ENCODE measurements at places on chromosomes 13 and 19.
A peak's percentile ranks its signal among the peaks of the same experiment; 100 is the strongest.

DNA sequence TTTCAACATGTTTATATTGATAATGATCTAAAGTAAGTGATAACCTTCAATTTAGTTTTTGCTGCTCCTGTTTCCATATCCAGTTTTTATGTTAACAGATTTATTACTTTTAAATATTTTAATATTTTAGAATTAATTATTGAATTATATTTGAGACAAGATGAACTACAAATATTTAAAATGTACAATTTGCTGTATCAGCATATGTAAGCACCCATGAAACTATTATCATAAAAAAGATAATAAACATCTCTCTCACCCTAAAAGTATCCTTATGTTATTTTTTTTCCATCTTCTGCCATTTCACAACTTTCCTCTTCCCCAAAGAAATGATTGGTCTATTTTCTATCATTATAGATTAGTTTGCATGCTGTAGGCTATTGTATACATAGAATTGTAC lies 1426.6 kb upstream of the PRR20A start:
- DNase-seq, result no peak

DNA sequence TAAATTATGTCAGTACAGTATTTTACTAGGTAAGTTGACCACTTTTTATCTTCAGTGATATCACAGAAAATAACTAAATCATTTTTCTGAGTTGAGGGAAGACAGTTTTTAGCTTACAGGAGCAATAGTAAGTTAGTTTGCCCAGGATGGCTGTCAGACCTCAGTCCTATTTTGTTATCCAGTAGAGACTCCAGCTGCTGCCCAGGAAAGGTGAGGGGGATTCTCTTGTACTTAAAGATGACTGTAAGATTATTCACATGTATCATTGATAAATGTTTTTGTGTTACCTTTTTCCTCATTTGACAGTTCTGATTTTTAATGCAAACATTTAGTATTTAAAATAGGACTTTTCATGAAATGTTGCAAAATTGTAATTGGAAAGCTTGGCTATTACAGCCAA lies 14.5 kb upstream of the GPR183 start:
- DNase-seq, result no peak

DNA sequence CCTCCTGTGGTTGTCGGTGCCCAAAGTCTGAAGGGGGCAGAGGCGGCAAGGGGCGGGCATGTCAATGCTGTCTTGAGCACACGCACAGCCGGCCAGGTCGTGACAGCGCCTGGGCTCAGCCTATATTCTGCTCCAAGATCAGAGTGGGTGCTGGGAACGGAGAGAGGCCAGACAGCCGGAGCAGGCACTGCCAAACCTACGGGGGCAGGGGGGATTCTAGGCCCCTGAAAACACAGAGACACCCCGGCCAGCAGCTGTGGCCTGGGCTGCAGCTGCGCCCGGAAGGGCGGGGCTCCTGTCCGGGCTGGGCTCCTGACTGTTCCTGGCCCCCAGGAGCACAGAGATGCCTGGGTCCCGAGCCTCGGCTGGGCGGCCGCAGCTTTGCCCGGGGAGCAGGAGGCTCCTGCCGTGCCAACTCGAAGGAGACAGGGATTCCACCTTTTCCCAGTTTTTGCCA lies 2662.9 kb upstream of the PCDH20 start:
- DNase-seq, result no peak

- peak; percentile 41 for DNase-seq
These were observed 583 bp upstream of the LDLR start for GRCh38 chr19:11088506-11089253.

- DNase-seq, result peak; percentile 10
These were observed 353.3 kb upstream of the HTR2A start for GRCh38 chr13:47250146-47250545.

DNA sequence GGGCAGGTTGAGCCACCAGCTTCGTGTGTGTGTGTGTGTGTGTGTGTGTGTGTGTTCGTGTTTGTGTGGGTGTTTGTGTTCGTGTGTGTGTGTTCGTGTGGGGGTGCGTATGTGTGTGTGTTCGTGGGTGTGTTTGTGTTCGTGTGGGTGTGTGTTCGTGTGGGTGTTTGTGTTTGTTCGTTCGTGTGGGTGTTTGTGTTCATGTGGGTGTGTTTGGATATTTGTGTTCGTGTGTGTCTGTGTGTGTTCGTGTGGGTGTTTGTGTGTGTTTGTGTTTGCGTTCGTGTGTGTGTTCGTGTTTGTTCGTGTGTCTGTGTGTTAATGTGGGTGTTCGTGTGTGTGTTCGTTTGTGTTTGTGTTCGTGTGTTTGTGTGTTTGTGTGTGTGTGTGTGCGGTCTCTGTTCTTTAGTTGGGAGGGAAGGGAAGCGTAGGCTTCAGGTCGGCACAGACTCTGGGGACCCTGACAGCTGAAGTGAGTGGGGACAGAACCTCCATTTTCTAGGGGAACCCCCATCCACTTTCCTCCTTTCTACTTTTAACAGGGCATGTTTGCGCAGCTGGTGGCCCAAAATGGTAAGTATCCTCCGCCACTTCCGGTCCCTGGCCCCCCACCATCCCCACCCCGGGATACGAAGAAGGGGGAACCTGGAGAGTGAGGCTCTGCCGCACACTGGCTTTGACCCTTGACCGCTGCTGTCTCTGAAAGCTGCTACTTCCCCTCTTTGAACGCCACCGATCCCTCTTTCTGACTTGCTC lies 1.6 kb downstream of the TNFSF9 start:
- no peak for DNase-seq

DNA sequence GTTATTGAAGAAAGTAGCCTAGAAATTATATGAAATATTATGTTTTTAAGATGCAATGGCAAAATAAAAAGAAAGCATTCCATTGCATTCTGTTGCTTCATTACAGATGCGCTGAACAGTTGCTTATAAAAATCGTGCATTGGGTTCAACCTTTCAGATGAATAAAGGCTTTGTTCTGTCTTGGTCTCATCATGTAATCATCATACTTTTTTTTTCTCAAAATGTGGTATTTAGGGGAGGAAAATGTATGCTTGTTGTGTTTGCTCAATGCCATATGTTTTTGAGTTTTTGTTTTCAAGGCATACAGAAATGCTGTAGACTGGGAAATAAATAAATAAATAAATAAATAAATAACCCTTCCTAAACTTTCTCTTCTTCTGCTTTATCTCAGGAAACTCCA lies 1.1 kb upstream of the MBNL2 start:
- DNase-seq, result no peak

GRCh38 chr19:40383668-40384248 lies 6.2 kb downstream of the HIPK4 start:
- no peak for DNase-seq

GRCh38 chr19:16330806-16331690 lies 6.4 kb downstream of the KLF2 start:
- no peak for DNase-seq

GRCh38 chr19:45403272-45403671 lies 1.6 kb downstream of the PPP1R13L start:
- DNase-seq, result no peak

DNA sequence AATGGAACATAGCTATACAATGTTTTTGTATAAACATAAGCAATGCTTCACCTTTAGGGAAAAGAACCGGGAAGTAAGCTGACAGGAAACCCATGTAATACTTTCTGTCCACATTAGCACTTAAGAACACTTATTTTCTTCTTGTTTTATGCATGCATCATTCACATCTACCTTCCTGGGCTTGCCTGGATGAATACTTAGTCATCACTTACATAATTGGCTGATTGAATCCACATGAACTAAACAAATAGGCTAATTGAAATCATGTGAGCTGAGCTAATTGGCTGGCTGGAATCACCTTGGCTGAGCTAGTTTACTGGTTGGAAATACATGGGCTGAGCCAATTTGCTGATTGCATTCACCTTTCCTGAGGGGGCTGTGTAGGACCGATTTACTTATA lies 78.8 kb downstream of the ZNF726 start:
- no peak for DNase-seq

GRCh38 chr19:47111006-47111621 lies 2.5 kb downstream of the ZC3H4 start:
- peak; percentile 19 for DNase-seq

GRCh38 chr13:27137759-27138158 lies 33.9 kb downstream of the USP12 start:
- DNase-seq, result peak; percentile 28

DNA sequence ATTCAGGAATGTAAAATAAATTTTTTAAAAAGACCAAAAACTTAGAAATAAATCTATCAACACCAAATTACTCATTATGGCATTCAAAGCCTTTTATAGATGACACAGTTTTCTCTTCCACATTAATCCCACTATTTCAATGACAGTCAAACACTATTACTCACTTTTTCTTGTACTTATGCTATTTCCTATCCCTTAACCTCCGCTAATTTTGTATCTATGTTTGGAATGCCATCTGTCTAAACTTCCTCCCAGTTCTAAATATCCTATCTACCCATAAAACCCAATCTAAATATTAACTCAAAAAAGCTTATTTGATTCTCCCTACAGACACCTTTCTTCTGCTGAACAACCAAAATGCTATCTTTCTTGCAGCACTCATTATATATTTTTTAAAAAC lies 203.5 kb downstream of the ENOX1 start:
- DNase-seq, result no peak

- peak; percentile 89 for DNase-seq
These were observed 34.2 kb downstream of the GPR42 start for GRCh38 chr19:35404879-35405622.

- DNase-seq, result no peak
These were observed 83.3 kb downstream of the CRYL1 start for GRCh38 chr13:20442375-20442774.

GRCh38 chr13:74870865-74871264 lies 611.1 kb downstream of the TBC1D4 start:
- no peak for DNase-seq

- peak; percentile 1 for DNase-seq
These were observed 19.0 kb downstream of the NLRP7 start for GRCh38 chr19:54928299-54928698.

- DNase-seq, result no peak
These were observed 809.5 kb upstream of the SLITRK6 start for GRCh38 chr13:86608701-86609100.

GRCh38 chr19:33737681-33738371 lies 58.8 kb upstream of the KCTD15 start:
- no peak for DNase-seq

DNA sequence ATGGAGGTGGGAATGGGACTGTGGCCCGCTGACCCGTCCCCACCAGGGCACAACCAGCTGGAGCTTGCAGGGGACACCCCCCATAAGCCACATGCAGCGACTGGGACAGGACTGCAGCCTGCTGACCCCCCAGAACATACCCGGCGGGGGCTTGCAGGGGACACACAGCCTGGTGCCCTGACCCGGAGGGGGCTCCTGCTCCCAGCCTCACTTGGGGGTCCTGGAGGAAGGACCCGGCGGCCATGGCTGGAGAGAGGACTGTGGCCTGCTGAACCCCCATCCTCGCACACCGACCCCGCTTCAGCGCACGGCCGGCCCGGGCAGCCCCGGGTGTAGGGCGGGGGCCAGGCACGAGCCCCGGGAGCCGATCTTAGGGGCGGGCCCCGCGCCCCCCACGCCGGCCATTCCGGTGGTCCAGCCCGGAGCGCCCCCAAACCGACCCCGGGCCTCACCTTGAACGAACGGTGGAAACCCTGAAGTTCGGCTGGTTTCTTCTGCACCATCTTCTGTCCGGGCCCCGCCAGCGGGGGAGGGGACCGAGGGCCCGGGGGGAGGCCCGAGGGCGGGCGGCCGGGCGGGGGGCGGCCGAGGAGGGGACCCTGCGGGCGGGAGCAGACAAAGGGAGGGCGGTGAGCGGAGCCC lies 574 bp downstream of the MKNK2 start:
- no peak for DNase-seq

DNA sequence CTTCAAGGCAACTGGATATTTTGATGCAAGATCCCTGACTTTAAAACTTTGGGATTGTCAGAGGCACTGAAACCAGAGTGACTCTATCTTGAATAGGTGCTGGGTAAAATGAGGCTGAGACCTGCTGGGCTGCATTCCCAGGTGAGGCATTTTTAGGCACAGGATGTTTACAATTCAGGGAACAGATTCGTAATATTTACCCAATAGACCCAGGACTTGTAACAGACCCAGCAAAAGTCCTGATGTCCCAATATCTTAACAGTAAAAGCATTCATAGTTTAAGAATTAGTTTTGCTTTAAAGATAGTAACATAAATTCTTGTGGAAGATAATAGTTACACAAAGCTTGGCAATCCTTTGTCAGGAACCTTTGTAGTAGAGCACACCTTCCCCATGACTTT lies 166.2 kb downstream of the FGF14 start:
- DNase-seq, result no peak

DNA sequence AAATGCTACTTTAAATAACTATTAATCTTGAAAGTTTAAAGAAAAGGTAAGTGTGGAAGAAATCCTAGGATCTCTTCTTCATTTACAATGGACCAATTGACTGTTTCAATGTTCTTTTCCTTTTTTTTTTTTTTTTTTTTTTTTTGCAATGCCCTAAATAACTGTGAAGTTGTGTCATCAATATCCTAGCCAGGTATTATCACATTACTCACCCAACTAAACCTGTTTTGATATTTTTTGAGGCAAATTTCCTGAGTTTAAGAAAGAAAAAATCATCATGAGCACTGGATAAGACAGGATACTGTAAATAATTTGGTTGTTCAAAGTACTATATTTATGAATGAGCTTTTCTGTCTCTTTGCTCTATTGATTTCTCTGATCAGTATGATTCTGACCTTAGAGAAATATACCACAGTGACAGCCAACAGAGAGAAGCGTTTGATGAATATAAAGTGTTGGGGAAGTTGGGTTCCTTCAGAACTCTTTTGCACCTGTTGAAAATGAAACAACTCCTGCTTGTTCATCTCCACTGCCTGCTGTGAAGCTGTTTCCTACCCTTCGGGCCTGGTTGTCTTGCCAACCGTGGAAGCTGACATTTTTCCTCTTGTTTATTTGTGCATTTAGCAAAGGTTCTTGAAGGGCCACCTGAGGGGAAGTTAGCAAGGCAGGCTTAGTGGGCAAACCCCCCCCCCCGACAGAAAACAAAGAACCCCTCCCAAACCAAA lies 1220.5 kb upstream of the SLC10A2 start:
- peak; percentile 45 for DNase-seq

- DNase-seq, result no peak
These were observed 918 bp upstream of the FUZ start for GRCh38 chr19:49814010-49814409.

DNA sequence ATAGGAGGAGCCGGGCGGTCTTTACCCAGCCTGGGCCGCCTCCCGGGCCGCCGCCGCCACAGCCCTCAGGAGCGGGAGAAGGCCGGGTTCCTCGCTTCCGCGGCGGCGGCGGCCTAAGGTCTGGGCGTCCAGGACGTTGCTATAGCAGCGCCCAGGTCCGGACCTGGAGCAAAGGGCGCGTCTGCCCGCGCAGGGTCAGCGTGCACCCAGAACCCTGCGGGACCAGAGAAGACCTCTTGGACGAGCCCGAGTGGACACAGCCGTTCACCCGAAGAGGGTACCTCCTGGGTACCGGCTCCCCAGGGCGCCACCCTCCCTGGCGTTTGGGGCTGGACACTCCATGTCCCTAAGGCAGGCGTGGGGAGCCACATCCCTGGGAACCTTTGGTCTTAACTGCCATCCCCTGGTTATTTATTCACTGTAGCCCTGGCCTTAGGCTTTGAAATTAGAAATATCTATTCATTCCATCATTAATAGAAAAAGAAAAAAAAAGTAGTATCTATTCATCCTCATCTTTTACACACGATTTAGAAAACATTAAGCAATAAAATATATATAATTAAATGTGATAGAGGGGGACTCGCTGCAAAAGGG lies 2.4 kb downstream of the DZIP1 start:
- DNase-seq, result peak; percentile 68

GRCh38 chr19:54297759-54298305 lies 15.1 kb downstream of the LILRA5 start:
- DNase-seq, result peak; percentile 20
